ENCODE measurements at places on chromosomes 7 and 10.
A peak's percentile ranks its signal among the peaks of the same experiment; 100 is the strongest.

GRCh38 chr10:128709686-128710085 lies 583.5 kb upstream of the MKI67 start:
- DNase-seq, result no peak

DNA sequence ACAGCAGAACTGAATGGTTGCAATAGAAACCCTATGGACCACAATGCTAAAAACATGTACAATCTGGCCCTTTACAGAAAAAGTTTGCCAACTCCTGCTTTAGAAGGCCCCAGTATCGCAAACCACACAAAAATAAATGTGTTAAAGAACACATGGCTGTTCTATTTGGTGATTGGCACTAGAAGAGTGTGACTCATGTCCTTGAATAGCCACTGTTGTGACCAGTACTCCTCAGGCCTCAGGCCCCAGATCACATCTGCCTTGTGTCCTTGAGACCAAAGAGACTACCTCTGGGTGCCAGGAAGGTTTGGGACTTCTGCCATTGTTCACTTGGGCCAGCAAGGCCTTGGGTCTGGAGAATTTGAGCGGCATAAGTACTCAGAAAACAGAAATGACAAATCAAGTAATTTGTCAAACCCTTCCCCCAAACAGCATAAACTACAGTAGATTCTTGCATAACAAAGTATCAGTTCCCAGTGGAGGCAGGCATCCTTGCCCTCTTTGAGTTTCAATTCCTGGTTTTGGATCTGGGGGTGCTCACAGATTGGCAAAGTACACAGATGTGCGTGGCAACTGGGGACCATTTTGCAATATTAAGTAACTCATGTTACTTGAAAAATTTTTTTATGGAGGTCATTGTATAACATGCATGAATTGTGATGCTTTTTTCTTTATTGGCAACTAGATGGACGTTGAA lies 50.2 kb downstream of the MTURN start:
- DNase-seq, result no peak

GRCh38 chr7:1192171-1192676 lies 32.2 kb upstream of the ZFAND2A start:
- DNase-seq, result no peak

GRCh38 chr10:127840884-127841283 lies 51.9 kb downstream of the CLRN3 start:
- no peak for DNase-seq

DNA sequence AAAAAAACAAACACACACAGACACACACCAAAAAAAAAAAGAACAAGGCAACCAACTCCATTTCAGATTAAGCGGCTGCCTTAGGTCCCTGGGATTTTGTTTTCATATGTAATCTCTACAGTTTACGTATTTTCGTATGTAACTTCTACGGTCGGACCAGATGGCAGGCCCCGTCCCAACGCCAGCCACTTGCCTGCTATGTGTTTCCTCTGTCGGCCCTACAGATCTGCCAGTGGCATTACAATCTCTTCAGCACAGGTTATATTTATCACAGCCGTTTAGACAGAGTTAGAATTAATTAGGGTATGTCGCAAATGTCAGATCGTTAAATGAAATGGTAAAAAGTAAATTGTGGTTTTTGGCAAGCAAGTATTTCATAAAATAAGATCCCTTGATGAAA lies 99.3 kb downstream of the DNAJB6 start:
- DNase-seq, result no peak

DNA sequence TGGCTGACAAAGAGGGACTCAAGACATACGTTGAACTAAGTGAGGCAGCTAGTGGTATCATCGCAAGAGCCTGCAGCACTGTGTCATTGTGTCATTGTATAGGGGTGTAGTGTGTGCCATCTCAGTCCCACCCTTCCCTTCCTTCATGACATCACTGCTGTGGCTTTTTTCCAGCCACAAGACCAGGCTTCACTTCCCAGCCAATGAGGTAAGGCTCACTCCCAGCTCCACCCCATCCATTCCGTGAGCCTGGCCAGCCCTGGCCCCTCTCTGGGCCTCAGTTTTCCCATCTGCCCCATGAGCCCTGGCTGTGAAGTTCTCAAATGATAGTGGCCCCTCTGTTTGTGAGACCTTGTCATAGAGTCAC lies 134.3 kb upstream of the ZMIZ1 start:
- DNase-seq, result no peak

DNA sequence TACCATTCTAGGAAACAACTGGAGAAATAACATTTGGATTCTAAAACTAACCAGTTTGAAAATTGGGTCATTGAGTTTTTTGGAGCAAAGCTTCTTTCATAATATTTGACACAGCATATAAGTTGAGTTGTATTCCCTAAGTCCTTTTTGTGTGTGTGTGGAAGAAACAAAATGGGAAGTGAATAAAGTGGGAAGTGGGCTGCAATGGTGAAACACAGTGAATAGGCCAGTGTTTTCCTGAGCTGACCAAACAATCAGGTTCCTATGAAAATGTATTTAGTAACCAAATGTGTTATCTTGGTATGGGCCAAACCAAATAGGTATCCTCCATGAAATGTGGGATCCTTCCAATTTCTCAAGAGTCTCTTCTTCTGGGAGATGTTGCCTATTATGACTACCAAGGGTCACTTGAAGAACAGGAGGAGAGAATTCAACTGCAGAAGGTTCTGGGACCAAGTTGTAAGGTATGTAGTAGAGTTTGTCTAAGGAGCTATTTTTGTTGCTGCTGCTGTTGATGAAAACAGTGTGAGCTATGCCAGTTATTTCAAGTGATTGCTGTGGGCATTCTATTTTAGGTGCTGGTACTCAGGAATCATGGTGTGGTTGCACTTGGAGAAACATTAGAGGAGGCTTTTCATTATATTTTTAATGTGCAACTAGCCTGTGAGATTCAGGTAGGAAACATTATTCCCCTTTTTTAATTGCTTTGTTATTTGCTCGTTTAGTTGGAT lies 88.3 kb upstream of the MXI1 start:
- no peak for DNase-seq

GRCh38 chr7:134685250-134685649 lies 38.6 kb downstream of the BPGM start:
- DNase-seq, result no peak

DNA sequence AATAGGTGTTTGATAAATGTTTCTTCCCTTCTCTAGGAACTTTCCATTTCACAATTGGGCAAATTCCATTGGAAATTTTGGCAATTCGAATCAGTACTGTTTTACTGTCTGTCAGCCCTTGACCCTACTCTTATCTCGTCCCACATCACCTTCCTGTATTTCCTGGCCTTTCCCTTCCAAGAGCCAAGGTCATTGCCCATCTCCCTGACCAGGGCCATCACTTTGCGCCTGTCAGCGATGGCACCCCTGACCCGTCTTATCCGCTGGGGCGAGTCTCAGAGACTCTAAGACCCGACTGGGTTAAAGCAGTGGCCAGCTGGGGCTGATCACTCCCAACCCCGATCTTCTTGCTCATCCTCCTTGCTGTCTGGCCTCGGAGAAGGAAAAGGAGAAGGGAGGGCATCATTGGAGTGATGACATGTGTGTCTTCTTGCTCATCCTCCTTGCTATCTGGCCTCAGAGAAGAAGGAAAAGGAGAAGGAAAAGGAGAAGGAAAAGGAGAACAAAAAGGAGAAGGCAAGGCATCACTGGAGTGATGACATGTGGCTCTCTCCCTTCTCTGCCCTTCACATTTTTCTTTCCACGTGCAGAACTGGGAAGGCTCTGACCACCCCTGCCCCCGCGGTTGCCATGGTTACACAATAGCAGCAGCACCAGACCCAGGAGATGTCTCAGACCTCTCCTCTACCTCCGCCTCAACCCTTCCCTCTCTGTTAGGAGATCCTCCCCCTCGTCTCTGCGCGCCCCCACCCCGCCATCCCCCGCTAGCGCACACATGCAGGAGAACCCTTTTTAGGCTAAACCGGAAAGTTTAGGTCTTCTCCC lies 2.0 kb downstream of the SEMA3D start:
- DNase-seq, result no peak

- DNase-seq, result no peak
Measured at GRCh38 chr7:29154076-29154475, 7.7 kb upstream of the CPVL start.

- DNase-seq, result no peak
Measured at GRCh38 chr7:139471740-139472353, 11.6 kb downstream of the KLRG2 start.

- peak; percentile 14 for DNase-seq
Measured at GRCh38 chr7:107579885-107580715, at the start of gene BCAP29. TSS of gene BCAP29 (plus strand) at chr7:107580246. CDS start at chr7:107580773, 527 bp downstream.

DNA sequence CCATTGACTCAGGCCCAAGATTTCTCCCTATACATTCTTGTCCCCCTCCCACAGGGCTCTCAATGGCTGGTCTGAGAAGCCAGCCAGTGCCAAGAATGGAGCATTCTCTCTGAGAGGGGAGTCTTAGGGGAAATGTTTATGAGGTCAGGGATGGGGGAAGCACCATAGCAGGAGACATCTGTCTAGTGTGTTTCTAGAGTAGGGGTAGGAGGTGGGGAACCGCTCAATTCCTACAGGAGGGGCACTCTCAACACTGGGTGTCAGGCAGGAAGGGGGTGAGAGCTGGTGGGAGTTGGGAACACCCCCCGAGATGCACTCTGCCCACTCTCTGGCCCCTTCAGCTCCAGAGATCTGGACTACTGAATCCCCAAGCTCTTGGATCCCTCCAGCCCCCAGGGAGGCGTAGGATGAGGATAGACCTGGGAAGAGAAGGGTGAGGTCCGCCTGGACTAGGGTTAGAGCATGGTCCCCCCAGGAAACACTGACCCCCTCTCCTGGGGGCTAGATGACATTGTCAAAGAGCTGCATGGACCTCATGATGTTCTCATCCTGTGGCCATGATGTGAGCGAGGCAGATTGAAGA lies 8.7 kb upstream of the OGA start:
- no peak for DNase-seq

GRCh38 chr10:7491949-7492659 lies 81.3 kb upstream of the SFMBT2 start:
- DNase-seq, result no peak

DNA sequence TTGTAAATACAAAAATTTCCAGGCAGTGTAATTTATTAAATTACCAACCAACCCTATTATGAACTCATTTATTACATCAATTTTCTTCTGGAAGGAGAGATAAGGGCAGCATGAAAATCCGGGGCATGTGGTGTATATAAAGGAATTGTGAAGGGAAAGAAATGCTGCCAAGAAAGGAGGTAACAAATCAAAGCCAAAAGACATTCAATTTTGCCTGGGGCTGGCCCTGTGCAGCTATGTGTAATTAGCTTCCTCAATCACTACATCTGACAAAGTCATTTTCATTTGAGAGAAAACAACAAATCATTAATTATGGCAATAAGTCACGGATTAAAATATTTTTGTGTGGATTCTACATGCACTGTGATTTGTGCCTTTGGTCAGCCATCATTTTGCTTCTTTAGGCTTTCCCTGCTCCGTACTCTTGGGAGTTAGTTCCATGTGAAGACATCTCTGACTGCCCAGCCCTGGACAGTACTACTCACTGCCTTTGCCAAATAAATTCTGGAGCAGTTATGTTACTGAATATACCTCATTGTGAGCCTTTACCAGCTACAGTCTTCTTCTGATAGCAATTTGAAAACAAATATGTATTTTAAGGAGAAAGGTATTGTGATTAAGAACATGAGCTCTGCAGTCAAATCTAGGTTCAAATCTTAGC lies 191.7 kb downstream of the RELN start:
- DNase-seq, result no peak

DNA sequence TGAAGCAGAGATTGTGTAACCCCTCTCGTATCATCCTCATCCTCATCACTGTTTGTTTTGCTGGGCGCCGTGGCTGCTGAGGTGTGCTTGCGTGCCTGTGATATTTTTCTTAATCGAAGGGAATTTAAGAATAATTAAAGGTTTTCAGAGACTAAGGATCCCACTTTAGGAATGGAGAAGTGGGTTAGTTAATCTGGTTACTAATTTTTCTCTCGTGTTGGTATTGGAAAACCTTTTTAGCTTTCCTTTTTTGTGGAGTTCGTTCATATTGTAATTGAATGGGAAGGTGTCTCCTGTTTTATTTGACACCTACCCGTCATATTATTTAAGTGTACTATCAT lies 1.3 kb downstream of the UBN2 start:
- DNase-seq, result no peak

GRCh38 chr10:96358851-96359540 lies at the start of gene OPALIN:
TSS of gene OPALIN (minus strand) at chr10:96359002. CDS start at chr10:96358896, 106 bp downstream.
- no peak for DNase-seq

- DNase-seq, result no peak
Measured at GRCh38 chr7:7870555-7870954, 98.0 kb upstream of the GLCCI1 start.

DNA sequence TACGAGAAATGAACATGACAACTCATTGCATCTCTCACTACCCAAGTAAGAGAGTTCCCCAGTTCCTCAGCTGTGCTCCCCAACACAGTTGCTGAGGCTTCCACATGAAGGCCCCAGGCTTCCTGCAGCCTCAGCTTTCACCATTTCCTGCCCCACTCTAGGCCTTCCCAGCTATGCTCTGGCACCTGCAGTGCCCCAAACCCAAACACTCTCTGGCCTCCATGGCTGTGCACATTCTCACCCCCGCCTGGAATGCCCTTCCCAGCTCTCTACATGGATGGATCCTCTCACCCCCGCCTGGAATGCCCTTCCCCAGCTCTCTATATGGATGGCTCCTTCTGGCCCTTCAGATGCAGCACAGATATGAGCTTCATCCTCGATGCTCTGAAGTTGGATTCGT lies 61.3 kb downstream of the KIAA1549 start:
- DNase-seq, result no peak

GRCh38 chr7:2715341-2716231 lies 27.6 kb downstream of the AMZ1 start:
- peak; percentile 23 for DNase-seq

DNA sequence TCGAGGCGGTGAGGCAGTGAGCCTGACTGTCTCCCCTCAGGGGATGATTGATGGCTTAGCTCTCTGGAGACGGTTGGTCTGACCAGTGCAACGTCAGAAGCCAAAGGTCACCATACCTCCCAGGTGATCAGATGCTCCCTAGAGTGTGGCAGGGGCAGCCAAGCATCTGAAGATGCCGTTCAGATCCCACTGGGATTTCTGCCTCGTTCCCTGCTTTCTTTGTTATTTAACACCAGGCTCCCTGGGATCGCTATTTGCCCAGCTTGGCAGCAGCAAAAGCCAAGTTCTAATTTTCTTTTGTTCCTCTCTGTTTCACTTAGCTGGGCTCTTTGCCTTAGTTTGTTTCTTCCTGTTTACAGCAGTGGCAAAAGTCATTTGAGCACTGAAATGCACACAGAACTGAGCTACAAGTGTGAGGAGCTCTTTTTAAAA lies 53.5 kb upstream of the SVIL start:
- no peak for DNase-seq
